ENCODE measurements at places on chromosomes 2 and 18.

- peaks cover 5% of the 10 kb centered on the region for H3K4me1 ChIP-seq
- H3K27ac ChIP-seq = peak overlapping the region; percentile 85
- peak; percentile 38 for DNase-seq
Observed at GRCh38 chr18:12306752-12307700, 1.0 kb upstream of the TUBB6 start.

DNA sequence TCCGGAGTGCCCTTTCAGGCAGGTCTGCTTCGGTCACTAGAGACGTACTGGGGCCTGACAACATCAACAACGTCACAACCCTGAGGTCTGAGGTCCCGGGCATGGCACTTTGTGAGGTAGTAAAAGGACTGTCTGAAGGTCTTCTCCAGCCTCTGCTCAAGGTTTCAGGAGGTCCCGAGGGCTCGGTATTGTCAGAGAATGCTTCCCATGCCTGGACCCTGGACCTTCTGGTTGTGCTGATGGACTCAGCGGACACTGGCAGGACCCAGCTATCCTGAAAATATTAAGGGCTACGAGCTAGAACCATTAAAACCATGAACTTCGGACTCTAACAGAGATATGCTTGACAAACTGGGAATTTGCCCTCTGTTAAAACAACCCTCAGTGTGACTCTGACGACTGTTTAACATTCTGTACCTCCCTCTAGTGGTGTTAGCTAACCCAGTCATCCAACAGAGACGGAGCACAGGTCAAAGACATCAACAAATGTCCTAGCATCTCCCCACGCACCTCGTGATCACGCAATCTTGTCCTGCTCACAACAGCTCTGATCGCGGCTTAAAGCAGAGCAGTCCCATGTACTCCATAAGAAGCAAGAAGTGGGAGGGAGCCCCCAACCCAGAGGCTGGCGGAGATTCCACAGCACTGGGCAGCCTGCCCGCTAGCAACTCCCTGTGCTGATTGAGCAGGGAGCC, 96.5 kb downstream of the CCDC93 start:
- H3K4me1 ChIP-seq = no peaks in the 10 kb centered on the region
- no peaks in the 10 kb centered on the region for H3K27me3 ChIP-seq
- no peak for DNase-seq
- H3K27ac ChIP-seq = no peak overlapping the region

- H3K27me3 ChIP-seq = no peaks in the 10 kb centered on the region
- H3K4me3 ChIP-seq = no peak overlapping the region
- no peak for DNase-seq
Observed at GRCh38 chr2:106974891-106975290, 88.9 kb upstream of the ST6GAL2 start.

DNA sequence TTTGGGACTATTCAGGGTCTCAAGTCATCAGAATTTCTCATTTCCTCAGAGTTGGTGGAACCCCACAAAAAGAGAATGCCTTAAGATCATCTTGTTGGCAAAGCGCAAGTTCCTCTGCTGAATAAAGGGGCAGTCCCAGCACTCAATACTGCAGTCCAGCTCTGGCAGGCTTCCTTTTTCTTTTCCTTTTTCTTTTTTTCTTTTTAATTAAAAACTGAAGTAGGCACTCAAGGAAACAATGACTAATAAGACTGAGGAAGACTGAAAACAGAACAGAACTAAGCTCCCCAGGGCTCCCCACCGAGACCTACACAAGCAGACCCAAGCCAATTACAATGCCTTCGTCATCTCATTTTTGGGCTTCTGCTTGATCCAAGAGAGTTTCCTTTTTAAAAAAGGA, 82.0 kb downstream of the STK39 start:
- no peaks in the 10 kb centered on the region for H3K36me3 ChIP-seq
- no peaks in the 10 kb centered on the region for H3K4me1 ChIP-seq
- no peak overlapping the region for H3K27ac ChIP-seq
- H3K4me3 ChIP-seq = no peak overlapping the region

- DNase-seq = no peak
- H3K36me3 ChIP-seq = no peaks in the 10 kb centered on the region
- no peak overlapping the region for H3K27ac ChIP-seq
- no peaks in the 10 kb centered on the region for H3K27me3 ChIP-seq
- H3K4me1 ChIP-seq = no peaks in the 10 kb centered on the region
Observed at GRCh38 chr2:82893190-82893589, 1565.9 kb downstream of the SUCLG1 start.

GRCh38 chr18:5275872-5276271, 19.7 kb downstream of the ZBTB14 start:
- H3K4me3 ChIP-seq = no peak overlapping the region
- no peaks in the 10 kb centered on the region for H3K4me1 ChIP-seq
- H3K27ac ChIP-seq = no peak overlapping the region
- DNase-seq = no peak
- no peaks in the 10 kb centered on the region for H3K27me3 ChIP-seq

- H3K27ac ChIP-seq = no peak overlapping the region
- H3K36me3 ChIP-seq = no peaks in the 10 kb centered on the region
- no peak for DNase-seq
- no peak overlapping the region for H3K4me3 ChIP-seq
- H3K4me1 ChIP-seq = no peaks in the 10 kb centered on the region
Observed at GRCh38 chr2:234632527-234633391, 135.9 kb upstream of the ARL4C start.

DNA sequence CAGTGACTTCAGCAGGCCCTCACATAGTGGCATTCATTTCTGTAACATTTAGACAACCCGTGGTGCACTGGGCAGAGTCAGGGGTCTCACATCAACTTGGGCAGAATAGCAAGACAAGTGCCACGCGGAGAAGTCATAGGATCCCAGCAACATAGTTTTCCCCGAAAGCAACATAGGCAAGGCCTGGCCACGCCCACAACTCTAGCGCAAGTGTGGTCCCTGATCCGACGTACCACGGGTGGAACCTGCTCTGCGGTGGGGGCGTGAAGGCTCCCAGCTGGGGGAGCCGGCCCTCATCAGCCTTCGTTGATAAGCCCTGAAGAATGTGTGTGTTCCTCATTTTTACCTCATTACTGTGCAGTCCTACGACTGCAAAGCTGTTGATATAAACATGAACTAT, 261.2 kb downstream of the EIPR1 start:
- no peak for DNase-seq
- no peaks in the 10 kb centered on the region for H3K4me1 ChIP-seq
- no peaks in the 10 kb centered on the region for H3K27me3 ChIP-seq
- no peak overlapping the region for H3K27ac ChIP-seq
- H3K4me3 ChIP-seq = no peak overlapping the region

Measured in colonic mucosa (tissue), 4 donors.